Cerebellum (tissue), 4 donors: ENCODE measurements at places on chromosomes 6 and 20.

DNA sequence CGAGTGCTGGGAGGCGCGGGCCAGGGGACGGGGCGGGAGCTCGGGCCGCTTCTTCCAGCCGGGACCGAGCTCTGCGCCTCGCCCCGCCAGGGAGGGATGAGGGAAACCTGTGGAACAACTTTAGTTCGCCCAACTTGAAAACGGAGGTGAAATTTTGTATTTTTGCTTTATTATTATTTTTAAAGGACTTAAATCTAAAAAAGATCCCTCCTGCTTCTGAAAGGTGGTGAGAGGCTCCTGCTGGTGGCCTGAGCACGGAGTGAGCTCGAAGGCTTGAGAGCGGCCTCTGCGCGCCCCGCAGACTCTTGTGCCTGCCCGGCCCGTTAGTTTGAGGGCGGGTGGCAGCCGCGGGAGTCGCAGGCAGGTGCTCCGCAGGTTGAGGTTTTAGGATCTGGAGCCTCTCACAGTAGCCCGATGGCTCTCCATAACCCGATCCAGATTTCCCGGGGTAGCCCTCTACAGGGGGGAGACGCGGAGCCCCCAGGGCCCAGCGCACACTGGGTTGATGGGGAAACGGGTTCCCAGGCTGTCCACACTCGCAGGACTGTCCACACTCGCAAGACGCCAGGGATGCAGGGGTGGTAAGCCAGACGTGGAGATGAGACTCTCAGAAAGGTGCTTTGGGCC lies 46.2 kb upstream of the SUPT3H start:
- no peak for DNase-seq

GRCh38 chr6:8279041-8279805 lies 156.1 kb downstream of the SLC35B3 start:
- no peak for DNase-seq

GRCh38 chr20:62433658-62434497 lies 6.5 kb upstream of the RBBP8NL start:
- no peak for DNase-seq

GRCh38 chr20:38806855-38807655 lies 1.6 kb downstream of the PPP1R16B start:
- peak; percentile 49 for DNase-seq

GRCh38 chr20:6877633-6878032 lies 110.1 kb downstream of the BMP2 start:
- DNase-seq, result no peak

DNA sequence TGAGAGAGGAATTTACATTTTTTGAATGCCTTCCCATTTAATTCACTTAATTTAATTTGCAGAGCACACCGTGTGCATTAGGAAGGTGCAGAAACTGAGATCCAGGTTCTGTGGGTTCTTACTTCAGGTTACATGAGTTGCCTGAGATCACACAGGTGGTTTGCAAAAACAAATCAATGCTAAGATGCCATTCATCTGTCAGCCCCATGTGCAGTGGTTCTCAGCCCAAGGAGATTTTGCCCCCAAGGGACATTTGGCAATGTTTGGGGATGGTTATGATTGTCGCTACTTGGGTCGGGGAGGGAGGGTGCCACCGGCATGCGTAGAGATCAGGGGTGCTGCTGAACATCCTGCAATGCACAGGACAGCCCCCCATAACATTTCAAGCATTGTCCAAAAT lies 34.6 kb downstream of the BANF2 start:
- no peak for DNase-seq

DNA sequence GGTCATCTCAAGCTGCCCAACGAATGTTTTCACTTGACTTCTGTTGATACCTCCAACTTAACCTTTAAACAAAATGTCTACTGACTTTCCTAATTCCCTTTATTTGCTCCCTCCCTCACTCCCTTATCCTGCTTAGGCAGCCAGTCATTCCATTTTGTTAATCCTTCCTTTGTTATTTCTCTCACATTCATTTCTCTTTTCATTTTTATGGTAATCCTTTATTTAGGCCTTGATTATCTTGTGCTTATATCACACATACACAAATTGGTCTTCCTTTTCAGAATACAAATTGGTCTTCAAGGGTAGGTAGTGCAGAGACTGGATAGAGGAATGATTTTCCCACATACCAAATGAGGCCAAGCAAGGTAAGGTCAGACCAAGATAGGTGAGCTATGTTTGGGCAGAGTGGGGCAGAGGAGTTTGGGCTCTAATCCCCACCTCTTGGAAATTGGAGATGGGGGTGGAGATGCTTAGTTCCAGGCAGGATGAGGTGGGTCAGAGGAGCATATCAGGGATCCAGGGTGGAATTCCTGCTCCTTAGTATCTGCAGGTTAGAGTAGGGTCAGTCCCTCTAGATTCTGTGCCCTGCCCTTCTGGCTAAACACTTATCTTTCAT lies 2.0 kb upstream of the SPACA1 start:
- no peak for DNase-seq

DNA sequence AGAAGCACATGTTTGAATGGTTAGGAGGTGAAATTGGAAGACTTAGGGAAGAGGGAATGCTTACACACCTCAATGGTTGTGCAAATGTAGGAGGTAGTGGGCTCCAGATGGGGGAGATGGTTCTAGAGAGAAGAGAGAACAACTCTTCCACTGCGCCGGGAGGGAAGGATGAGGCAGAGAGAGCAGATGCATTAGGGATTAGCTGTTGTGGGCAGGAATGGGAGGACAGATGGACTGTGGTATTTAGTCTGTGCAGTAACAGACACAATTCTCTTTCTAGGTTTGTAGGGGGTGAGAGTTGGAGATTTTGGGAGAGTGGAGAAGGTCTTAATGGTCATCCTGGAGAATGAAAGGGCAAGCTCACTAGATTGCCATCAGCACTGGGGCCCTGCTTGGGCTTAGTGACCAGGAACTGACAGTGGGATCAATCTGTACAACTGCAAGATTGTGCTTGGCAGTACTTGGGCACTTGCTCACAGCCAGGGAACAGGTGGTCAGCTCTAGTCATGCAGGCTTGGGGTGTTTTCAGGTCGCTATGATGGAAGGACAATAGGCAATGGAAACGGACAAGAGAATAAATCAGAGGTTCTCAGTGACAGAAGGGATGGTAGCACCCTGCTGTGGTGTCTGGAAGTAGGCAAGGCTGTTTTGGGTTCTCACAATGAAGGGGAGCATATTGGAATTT lies 182.0 kb upstream of the MYLIP start:
- peak; percentile 59 for DNase-seq

- no peak for DNase-seq
These were observed 466 bp upstream of the PSMB1 start for GRCh38 chr6:170553534-170554012.

GRCh38 chr6:121641158-121641557 lies 205.7 kb downstream of the GJA1 start:
- DNase-seq, result no peak

GRCh38 chr6:628766-629165 lies 28.1 kb downstream of the HUS1B start:
- DNase-seq, result no peak

GRCh38 chr6:53796451-53796780 lies 1.6 kb downstream of the LRRC1 start:
- no peak for DNase-seq

DNA sequence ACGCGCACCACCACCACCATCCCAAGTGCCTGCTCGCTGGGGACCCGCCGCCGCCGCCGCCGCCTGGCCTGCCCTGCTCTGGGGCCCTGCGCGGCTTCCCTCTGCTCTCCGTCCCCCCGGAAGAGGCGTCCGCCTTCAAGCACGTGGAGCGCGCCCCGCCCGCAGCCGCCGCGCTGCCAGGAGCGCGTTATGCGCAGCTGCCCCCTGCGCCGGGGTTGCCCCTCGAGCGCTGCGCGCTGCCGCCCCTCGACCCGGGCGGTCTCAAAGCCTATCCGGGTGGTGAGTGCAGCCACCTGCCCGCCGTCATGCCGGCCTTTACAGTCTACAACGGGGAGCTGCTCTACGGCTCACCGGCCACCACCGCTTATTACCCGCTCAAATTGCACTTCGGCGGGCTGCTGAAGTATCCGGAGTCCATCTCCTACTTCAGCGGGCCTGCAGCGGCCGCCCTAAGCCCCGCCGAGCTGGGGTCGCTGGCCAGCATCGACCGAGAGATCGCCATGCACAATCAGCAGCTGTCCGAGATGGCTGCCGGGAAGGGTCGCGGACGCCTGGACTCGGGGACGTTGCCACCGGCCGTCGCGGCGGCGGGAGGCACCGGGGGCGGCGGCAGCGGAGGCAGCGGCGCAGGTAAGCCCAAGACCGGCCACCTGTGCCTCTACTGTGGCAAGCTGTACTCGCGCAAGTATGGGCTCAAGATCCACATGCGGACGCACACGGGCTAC lies 7.2 kb downstream of the PRDM13 start:
- DNase-seq, result no peak

DNA sequence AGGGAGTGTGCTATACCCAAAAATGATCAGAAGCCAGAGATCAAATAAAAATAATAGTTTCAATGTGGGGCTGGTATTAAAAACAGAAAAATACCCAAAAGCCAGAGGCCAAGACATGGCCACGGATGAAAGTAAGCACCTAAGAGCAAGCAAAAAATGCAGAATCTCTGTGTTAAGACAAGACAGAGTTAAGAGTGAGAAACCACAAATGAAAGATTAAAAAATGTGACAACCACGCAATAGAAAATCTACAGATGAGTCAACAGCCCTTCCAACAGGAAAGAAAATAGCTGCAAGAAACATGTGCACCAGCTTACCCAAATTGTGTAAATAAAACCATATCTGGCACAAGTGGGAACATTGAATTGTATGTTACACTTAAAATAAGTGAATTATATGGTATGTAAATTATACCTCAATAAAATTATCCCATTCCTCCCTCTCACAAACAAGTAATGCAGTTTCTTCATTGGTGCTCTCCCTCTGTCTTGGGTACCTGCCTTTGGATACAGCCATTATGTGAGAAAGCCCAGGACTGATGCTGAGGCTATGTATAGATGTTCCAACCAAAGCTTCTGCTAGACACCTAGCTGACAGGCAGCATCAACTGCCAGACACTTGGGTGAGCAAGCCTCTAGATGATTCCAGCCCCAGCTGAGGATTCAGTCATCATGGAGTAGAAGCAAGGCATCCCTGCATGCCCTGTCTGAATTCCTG lies 55.3 kb upstream of the UFL1 start:
- no peak for DNase-seq

DNA sequence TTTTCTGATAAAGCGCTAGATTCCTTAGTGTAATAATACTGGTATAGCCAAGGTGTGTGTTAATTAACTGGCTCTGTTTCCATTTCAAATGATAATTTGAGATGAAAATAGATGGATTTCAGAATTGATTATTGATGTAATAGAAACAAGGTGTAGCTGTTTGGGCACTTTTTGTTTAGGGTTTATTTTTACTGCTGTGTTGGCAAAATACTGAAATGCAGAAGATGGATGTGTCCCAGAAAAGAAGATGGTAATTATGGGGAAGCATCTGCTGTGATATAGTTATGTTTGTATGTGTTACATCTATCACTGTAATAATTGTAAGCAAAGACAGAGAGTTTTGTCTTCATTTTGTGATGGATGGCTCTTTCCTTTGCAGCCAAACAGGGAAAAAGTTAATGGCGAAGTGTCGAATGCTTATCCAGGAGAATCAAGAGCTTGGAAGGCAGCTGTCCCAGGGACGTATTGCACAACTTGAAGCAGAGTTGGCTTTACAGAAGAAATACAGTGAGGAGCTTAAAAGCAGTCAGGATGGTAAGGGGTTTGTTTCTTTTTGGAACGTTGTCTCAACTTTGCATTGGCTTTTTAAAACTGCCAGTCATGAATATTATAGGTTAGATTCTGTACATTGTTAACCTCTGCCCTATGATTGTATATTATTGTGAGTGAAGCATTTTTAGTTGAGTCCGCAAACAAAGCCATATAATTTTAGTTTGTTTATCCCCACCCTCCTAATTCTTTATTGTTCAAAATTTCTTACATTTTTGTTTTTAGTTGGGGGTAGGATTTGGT lies 8.6 kb upstream of the ACAT2 start:
- no peak for DNase-seq

DNA sequence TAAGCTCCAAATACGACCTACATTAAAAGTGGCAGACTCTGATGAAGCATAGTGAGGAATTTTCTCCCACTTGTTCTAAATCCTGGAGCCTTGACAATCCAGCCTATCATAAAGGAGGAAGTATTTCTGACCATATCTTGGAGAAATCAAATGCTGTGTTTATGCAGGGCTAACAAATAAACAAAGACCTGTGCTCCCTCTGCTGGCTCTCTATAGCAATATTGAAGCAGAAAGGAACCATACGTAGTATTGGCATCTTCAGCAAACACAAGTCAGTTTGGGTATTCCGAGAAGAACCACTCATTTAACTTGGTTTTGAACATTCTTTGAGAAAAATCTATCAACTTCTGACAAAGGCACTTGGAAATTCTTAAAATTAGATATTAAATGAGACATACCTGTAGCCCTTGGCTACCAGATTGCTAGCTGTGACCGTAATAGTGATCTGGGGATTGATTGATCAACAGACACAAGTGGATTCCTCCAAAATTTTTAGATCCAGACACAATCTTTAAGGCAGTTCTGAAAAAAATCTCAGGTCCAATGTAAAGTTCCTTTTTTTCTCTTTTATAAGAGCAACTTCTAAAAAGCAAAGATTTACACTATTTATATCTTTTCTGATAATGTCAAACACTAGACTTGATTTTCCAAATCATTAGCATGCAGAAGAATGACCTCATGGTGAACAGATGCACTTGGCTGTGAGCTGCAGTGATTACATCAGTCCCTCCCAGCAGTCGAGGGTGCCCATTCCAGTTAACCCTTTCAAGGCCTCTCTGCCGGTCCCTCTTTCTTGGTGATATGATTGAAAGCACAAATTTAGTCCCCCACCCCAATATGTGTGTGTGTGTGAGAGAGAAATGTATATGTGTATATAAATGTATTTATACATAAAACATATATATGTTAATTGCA lies 40.2 kb downstream of the INSM1 start:
- peak; percentile 81 for DNase-seq
